ENCODE measurements at places on chromosomes 4 and X. TPM values are rescaled to one million over a fixed set of nuclear protein-coding genes. Genes with fewer than 3 reads are reported as not detected.

Gene TRPC5OS
- total RNA-seq, result 0.07 TPM

Gene TLR1
- 1.4 TPM for total RNA-seq

Gene GC
- 1.8 TPM for total RNA-seq

Gene TLR2
- total RNA-seq, result 0.12 TPM

Gene LIMCH1
- total RNA-seq, result 10.4 TPM

DNA sequence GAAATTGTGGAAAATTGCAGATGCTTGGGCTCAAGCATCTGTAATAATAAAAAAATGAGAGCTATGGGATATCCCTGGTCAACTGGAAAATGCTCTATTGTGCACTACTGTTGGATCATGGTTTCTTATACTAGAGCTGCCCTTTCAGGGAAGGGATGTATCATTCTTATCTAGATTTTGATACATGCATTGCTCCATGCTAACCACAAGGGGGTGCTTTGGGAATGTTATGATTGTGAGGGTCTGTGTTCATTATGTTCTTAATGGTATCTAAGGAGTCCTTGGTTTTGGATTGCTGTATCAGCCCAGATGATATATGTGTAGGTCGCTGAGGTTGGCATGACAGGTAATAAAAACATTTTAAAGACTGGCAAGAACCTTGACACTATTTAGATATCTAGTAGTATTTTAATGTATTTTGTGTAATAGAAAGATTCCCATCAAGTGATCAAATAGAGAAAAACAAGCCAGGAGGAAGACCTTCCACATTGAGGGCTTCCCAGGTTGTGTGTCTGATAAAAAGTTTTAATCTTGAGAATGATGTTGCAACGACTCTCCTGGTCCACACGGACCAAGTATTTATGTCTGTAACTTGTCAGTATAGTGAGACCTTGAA is 49.2 kb upstream of the TLR2 start:
- no peak overlapping the region for H3K27ac ChIP-seq
- no peaks in the 10 kb centered on the region for H3K4me1 ChIP-seq
- H3K27me3 ChIP-seq, result no peaks in the 10 kb centered on the region
- peaks cover 13% of the 10 kb centered on the region for H3K36me3 ChIP-seq
- H3K4me3 ChIP-seq, result no peak overlapping the region

- DNase-seq, result no peak
- H3K4me1 ChIP-seq, result no peaks in the 10 kb centered on the region
- H3K27ac ChIP-seq, result no peak overlapping the region
- H3K4me3 ChIP-seq, result no peak overlapping the region
These were observed 169.4 kb downstream of the MAD2L1 start for GRCh38 chr4:119897260-119897659.

- no peaks in the 10 kb centered on the region for H3K36me3 ChIP-seq
- no peaks in the 10 kb centered on the region for H3K4me1 ChIP-seq
- no peak overlapping the region for H3K4me3 ChIP-seq
- H3K27ac ChIP-seq, result no peak overlapping the region
These were observed 190.4 kb downstream of the GABRB1 start for GRCh38 chr4:47221721-47222120.

- H3K27ac ChIP-seq, result peak overlapping the region; percentile 86
- H3K27me3 ChIP-seq, result no peaks in the 10 kb centered on the region
- no peak for DNase-seq
- H3K4me1 ChIP-seq, result peaks cover 97% of the 10 kb centered on the region
These were observed 325.7 kb downstream of the PCDH7 start for GRCh38 chr4:31045724-31046318.

DNA sequence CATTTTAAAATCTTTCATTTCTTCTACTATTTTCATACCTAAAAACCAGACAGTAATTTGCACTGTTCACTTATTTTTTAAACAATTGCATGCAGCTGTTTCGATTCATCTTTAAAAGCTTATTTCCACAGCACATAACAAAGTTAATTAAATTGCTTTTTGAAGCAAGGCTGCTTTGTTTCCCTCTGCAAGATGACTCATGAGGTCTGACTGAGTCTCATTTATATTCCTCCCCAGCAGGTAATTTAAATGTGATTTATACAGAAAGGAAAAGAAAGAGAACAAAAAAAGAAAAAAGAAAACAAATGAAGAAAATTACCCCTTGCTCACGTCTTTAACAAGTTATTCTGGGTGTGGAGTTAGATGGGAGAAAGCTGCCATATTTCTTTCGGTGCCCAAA is 22.8 kb downstream of the VMA21 start:
- no peak for DNase-seq
- no peaks in the 10 kb centered on the region for H3K27me3 ChIP-seq
- H3K4me3 ChIP-seq, result no peak overlapping the region

- peaks cover 9% of the 10 kb centered on the region for H3K27me3 ChIP-seq
- H3K27ac ChIP-seq, result no peak overlapping the region
- no peak for DNase-seq
- H3K4me3 ChIP-seq, result no peak overlapping the region
- no peaks in the 10 kb centered on the region for H3K4me1 ChIP-seq
These were observed 92.7 kb downstream of the WFS1 start for GRCh38 chr4:6362243-6362885.
